ENCODE measurements at places on chromosomes 16 and 17.

GRCh38 chr16:22838681-22839080 is 24.7 kb downstream of the HS3ST2 start:
- DNase-seq: no peak

DNA sequence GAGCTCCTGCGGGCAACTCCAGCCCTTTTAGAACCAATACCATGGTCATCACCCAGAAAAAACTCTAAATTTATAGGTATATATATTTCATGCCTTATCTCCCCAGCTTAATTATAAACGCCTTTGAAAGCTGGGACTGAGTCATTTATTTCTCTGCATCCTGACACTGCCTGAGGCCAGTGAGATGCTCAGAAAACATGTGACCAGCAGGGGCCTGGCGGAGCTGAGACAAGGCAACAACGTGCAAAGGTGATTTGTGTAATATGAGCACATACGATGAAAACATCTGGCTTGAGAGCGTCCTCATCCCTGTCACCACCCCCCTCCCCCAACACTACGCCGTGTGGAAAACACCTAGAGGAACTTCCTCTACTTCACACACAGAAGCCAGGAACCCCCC is 22.7 kb downstream of the NXN start:
- DNase-seq: no peak

- no peak for DNase-seq
Observed at GRCh38 chr17:50541402-50541715, 5.6 kb upstream of the SPATA20 start.

DNA sequence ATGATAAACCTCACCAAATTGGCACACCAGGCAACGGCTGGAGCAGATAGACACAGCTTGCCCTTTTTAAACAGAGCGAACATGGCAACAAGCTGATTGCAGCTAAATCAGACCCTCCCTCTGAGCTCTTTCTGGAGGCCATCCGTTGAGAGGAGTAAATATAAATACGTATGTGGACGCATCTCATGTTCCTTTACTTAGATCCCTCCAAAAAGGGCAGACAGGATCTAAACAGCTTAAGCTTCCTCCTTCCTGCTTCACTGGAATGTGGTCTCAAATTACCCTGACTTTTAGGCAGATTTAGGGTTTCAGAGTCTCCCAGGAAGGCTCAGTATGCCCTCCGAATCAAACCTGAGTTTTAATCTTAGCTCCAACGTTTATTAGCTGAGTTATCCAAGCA is 204.7 kb upstream of the GOT2 start:
- no peak for DNase-seq

GRCh38 chr16:3101841-3102470 is 2.9 kb upstream of the ZSCAN10 start:
- DNase-seq: no peak

GRCh38 chr17:55456307-55457240 is 34.9 kb upstream of the MMD start:
- no peak for DNase-seq

DNA sequence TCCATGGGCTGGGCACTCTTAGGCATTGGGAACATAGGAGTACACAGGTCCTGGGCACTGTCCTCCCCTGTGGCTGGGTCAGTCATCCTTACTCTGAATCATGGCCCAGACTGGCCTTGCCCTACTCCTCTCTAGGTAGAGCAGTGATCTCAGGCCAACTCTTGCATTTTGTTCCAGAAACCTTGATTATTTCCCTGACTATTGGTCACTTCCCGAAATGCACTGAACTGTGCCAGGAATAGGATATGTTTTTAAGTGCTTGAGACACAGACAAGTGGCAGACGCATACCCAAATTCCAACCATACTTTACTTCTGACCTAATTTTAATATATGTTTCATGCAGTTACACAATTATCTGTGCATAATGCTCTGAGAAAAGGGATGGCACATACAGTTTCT is 10.3 kb downstream of the KRABD2 start:
- DNase-seq: no peak

DNA sequence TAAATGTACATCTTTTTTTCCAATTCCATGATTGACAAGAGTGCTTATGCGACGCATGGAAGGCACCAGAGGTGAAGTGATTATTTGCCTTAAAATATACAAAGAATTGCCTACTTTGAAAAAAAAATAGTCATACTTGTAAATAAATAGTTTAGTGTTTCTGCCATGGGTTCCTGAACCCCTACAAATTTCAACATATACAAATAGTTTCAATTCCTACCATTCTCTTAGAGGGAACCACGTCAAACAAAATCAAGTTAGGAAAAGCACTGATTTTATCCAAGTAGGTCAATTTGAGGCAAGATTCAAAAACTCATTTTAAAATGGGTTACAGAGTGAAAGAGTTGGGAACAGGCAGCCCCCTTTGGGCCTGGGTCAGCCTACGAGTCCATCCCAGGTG is 11.7 kb downstream of the CMTM3 start:
- DNase-seq: no peak

- no peak for DNase-seq
Observed at GRCh38 chr17:77909236-77909635, 49.3 kb upstream of the TNRC6C start.

DNA sequence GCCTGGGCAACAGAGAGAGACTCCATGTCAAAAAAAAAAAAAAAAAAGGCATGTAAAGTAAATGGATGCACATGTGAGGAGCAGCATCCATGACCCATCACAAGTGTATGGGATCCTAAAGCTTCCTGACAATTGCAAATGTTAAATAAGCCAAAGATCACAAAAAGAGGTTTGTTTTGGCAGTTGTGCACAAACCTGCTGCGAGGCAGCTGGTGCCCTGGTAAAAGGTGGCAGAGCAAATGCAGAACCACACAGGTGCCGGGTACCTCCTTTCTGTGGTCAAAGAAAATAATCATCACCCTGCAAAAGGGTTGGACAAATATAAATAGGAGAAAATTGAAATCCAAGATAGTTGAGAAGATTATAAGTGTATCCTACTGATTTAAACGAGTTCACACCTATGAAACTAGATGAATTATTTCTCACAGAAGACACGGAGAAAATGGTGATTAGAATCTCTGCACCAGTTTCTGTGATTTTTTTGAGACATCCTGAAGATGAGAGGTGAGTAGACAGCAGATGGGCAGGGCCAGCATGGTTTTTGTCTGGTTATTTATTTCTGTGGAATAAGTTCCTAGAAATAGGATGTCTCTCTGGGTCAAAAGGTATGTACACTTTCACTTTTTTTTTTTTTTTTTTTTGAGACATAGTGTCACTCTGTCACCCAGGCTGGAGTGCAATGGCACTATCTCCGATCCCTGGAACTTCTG is 291.3 kb downstream of the CDH13 start:
- no peak for DNase-seq

DNA sequence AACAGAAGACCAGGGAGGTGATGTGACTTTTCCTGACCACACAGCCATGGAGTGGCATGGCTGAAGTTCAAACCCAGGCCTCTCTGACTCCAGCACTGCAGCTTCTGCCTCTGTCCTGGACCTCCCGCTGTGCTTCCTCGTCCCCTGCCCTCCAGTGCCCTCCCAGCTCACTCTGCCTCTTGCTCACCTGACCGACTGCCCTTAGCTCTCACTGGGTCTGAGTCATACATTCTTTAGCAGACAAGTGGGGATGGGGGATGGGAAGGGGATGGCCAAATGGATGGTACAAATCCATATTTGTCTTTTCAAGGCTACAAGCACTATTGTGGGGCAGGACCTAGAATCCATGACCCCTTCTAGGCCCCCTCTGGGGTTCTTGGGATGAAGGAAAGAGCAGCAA is 33.0 kb downstream of the PITPNM3 start:
- DNase-seq: no peak

GRCh38 chr17:321386-321941 is 31.1 kb downstream of the RPH3AL start:
- DNase-seq: no peak

GRCh38 chr17:78101112-78101511 is 27.4 kb downstream of the TMC6 start:
- no peak for DNase-seq

- DNase-seq: no peak
Observed at GRCh38 chr17:77125432-77125901, 15.3 kb upstream of the SEC14L1 start.

- DNase-seq: no peak
Observed at GRCh38 chr17:73433501-73433900, 121.7 kb upstream of the CDC42EP4 start.

- DNase-seq: no peak
Observed at GRCh38 chr17:39627047-39627711, 427 bp downstream of the PPP1R1B start.

DNA sequence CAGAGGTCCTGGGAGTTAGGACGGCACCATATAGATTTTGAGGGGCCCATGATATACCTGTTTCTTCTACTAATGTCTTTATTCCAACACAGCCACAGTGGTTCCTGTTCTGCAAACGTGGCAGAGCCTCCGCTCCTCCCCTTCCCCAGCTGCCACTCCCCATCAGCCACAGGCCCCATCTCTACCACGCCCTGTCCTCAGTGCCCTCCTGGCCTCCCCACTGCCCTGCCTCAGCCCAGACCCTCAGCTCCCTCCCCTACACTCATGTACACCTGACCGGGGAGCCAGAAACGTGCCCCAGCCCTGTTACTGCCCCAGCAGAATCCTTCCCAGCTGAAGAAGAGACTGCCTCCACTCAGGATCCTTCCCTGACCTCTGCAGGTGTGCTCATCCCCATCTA is 11.9 kb upstream of the RBFOX3 start:
- DNase-seq: no peak

DNA sequence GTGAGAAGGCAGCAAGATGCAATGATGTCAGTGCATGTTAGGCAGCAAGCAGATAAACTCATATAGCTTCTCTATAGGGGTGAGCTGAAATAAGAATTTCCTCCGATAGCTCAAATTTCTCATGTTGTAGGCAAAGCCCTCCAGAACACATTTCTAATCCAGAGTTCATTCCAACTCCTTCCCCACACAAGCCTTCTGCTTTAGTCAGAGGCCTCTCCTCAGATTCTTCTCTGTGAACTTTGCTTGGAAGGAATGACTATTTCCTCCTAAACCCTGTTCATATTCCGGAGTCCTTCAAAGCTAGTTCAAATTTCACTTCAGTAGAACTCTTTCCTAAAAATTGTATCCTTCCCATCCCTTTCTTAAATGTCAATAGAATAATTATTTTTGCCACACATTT is 144.8 kb downstream of the KCNJ2 start:
- DNase-seq: no peak

DNA sequence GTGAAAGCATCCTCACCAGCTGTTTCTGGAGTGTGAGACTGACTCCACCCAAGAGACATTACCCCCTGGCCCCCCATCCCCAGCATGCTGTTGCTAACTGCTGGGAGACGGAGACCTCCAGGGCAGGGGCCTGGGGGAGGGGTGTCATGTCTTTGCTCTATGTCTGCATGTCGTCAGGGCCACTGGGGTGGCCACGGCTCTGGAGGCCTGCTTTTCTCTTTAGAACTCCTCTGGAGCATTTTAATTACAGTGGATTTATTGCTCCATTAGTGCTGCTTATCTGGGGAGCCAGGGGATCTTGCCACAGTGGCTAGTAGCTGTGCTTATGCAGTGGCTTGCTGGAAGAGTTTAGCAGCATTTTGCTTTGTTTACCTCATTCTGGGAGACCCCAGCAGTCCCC is 32.3 kb downstream of the CLEC16A start:
- no peak for DNase-seq

DNA sequence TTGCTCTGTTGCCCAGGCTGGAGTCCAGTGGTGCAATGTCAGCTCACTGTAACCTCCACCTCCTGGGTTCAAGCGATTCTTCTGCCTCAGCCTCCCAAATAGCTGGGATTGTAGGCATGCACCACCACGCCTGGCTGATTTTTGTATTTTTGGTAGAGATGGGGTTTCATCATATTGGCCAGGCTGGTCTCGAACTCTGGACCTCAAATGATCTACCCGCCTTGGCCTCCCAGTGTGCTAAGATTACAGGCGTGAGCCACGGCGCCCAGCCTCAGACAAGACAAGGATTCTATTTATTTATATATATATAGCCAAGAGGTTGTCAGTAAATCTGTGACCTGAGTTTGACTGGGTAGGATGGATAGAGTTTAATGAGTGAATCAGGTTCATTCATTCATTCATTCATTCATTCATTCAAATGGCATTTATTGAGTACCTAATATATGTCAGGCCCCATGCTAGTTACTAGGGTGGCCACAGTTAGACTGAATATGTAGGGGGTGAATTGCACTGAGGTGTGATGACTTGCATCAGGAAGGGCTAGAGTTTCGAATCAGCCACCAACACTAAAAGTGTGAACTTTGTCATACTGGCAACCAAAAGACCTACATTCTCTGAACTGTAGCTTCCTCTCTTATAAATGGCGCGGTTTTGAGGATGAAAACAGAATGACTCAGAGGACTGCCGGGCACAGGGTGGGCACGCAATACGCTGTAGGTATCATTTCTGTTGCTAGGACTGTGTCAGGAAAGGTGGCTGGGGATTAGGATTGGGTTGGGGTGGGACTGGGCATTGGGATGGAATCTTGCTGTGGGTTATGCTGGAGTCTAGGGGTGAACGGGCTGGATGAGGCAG is 37.8 kb downstream of the ITGAE start:
- DNase-seq: peak; percentile 88

- no peak for DNase-seq
Observed at GRCh38 chr16:78879011-78879410, 721.5 kb downstream of the MAF start.

DNA sequence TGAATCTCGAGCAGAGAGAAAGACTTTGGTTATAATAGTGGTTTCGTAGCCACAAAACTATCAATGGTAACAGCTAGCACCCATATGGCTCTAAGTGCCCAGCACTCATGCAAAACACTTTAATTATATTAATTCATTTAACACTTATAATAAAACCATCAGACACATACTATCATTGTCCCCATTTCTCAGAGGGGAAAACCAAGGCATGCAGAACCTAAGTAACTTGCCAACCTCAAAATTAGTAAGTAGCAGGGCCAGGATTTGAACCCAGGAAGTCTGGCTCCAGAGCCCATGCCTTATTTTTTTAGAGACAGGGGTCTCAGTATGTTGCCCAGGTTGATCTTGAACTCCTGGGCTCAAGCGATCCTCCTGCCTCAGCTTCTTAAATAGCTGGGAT is 145.6 kb upstream of the HS3ST2 start:
- no peak for DNase-seq

DNA sequence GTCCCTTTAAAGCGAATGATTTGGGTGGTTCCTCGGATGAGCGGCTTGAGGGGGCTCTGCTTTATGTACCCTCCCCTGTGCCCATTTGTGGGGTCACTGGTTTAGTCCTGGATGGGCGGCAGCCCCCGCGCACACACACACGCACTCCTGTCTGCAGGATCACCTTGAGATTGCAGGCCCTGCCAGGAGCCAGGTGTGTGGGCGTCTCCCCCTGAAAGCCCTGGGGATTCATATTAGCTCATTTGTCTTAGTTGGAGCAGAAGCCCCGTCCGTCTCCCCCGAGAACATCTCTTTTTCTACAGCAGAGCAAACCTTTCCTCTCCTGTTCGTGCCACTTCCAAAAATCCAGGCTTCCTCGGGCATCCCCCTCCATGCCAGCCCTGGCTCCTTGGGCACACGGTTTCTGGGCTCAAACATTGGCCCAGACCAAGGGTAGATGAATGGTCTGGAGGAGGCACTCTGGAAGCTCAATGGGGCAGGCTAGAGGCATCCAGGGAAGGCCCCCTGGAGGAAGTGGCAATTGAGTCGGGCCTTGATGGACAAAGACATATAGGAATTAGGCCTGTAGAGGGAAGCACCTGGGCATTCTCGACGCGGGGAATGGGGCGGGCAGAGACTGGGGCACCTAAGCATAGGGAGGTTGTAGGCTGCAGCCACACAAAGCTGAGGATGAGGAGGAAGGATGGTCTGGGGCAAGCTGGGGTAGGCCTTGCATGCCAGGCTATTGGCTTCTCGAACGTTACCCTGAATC is 218.5 kb upstream of the GSE1 start:
- no peak for DNase-seq

- DNase-seq: no peak
Observed at GRCh38 chr16:6891496-6891895, 441.1 kb upstream of the RBFOX1 start.

- DNase-seq: no peak
Observed at GRCh38 chr16:19657831-19658230, 60.2 kb downstream of the KNOP1 start.

Data from CD4-positive, CD25-positive, alpha-beta regulatory T cell (primary cell).